Osteocyte (in vitro differentiated cells): ENCODE measurements at places on chromosomes 16 and 17. TPM values are rescaled to one million over a fixed set of nuclear protein-coding genes. Genes with fewer than 3 reads are reported as not detected.

- H3K27me3 ChIP-seq, result no peaks in the 10 kb centered on the region
- DNase-seq, result no peak
- H3K4me3 ChIP-seq, result no peak overlapping the region
- H3K4me1 ChIP-seq, result peaks cover 6% of the 10 kb centered on the region
- peaks cover 14% of the 10 kb centered on the region for H3K36me3 ChIP-seq
Observed at GRCh38 chr17:57109393-57110151, 24.5 kb downstream of the AKAP1 start.

DNA sequence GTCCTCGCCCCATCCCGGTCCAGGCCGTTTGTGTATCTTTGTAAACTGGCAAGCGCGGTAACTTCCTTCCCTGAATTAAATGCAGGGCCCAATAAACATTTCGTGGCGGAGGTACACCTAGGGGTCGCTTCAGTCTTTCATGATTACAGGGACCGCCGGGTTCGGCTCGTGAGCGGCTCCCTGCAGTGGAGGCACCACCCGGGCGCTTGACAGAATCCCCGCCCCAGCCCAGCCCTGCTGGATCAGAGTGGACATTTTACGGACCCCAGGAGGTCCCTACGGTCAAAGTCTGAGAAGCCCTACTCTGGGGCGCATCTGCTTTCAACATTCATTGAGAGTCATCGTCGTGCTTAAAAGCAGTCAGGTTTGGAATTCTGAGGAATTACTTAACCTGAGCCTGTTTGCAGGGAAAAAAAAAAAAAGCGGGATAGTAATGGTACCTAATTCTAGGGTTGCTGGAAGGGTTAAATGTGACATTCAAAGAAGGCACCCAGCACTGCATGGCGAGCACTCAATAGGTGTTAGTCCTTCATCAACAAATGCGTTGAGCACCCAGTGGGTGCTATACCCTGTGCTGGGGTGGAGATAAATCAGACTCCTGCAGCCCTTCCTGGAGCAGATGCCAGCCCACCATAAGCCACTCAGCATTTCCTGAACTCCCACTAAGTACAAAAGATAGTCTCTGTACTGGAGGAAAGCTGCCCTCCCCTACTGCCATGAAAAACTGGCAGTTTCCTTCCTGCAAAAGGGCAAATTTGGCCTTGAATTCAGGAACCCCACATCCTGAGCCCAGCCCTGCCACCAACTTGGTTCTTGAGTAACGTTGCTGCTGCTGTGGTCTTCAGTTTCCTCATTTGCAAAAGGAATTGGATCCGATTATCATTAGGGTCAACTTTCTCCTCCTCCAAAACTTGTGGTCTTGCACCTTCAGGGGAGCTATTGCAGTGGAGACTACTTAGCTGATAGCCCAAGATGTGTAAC is 658 bp upstream of the DUSP3 start:
- peak overlapping the region; percentile 47 for H3K27ac ChIP-seq
- H3K4me1 ChIP-seq, result peaks cover 17% of the 10 kb centered on the region
- H3K36me3 ChIP-seq, result no peaks in the 10 kb centered on the region
- peak overlapping the region; percentile 70 for H3K4me3 ChIP-seq
- no peak for DNase-seq

DNA sequence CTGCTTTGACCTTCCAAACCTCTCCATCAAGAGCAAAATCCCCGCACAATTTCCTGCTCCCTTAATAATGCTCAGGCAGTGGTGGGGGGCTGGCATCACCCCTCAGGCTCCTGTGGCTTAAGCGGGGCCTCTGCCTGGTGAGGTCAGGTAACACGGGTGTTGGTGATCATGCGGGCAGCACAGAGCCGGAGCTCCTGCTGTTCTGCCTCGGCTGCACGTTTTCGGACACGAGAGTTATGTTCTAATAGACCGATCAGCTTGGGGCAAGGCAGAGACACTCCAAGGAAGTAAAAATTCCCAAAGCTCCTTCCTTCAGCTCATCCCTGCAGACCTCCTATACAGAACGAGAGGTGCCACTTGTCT is 6.0 kb downstream of the NARF start:
- peaks cover 1% of the 10 kb centered on the region for H3K4me1 ChIP-seq
- H3K36me3 ChIP-seq, result peaks cover 50% of the 10 kb centered on the region
- no peak overlapping the region for H3K4me3 ChIP-seq
- DNase-seq, result no peak
- H3K27me3 ChIP-seq, result no peaks in the 10 kb centered on the region

TP53TG3F gene
- not detected in 2 replicates for total RNA-seq

GRCh38 chr17:77456951-77457548 is 316.3 kb downstream of the SEC14L1 start:
- no peak overlapping the region for H3K4me3 ChIP-seq
- H3K27ac ChIP-seq, result no peak overlapping the region
- H3K27me3 ChIP-seq, result no peaks in the 10 kb centered on the region
- DNase-seq, result no peak
- peaks cover 5% of the 10 kb centered on the region for H3K36me3 ChIP-seq

GRCh38 chr17:63295288-63295687 is 150.8 kb downstream of the CYB561 start:
- DNase-seq, result no peak
- H3K27ac ChIP-seq, result no peak overlapping the region
- H3K4me3 ChIP-seq, result no peak overlapping the region
- no peaks in the 10 kb centered on the region for H3K27me3 ChIP-seq

GRCh38 chr16:56347670-56348069 is 77.7 kb downstream of the AMFR start:
- no peak for DNase-seq
- H3K27me3 ChIP-seq, result no peaks in the 10 kb centered on the region

DNA sequence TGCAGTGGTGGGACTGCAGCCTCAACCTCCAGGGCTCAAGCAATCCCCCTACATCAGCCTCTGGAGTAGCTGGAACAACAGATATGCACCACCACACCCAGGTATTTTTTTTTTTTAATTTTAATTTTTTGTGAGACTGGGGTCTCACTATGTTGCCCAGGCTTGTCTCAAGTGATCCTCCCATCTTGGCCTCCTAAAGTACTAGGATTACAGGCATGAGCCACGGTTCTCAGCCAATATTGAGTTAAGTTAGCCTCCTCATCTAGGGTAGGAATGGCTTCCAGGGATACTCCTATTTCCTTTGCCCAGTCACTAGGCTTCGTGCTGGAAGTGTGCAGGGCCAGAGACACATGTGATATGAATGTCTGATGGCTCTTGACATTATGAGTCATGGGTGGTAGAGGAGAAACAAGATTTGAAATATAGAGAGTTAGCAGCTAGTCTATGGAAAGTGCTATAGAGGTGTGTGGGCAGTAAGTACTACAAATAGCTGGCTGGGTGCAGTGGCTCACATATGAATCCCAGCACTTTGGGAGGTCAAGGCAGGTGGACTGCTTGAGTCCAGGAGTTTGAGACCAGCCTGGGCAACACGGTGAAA is 8.0 kb upstream of the HES7 start:
- H3K4me3 ChIP-seq, result no peak overlapping the region
- no peak for DNase-seq
- H3K4me1 ChIP-seq, result peaks cover 4% of the 10 kb centered on the region
- no peaks in the 10 kb centered on the region for H3K36me3 ChIP-seq
- H3K27me3 ChIP-seq, result peaks cover 9% of the 10 kb centered on the region

- H3K36me3 ChIP-seq, result no peaks in the 10 kb centered on the region
- H3K27me3 ChIP-seq, result no peaks in the 10 kb centered on the region
- peak; percentile 54 for DNase-seq
- H3K27ac ChIP-seq, result no peak overlapping the region
- peaks cover 48% of the 10 kb centered on the region for H3K4me1 ChIP-seq
Observed at GRCh38 chr17:42285346-42286050, 2.8 kb upstream of the STAT5A start.

GLIS2 gene
- total RNA-seq, result 58.6 and 59.9 TPM in 2 replicates

- H3K36me3 ChIP-seq, result peaks cover 18% of the 10 kb centered on the region
- no peaks in the 10 kb centered on the region for H3K27me3 ChIP-seq
- H3K4me3 ChIP-seq, result peak overlapping the region; percentile 86
- no peak for DNase-seq
- peak overlapping the region; percentile 85 for H3K27ac ChIP-seq
- H3K4me1 ChIP-seq, result peaks cover 47% of the 10 kb centered on the region
Observed at GRCh38 chr16:4846503-4846900, 586 bp downstream of the GLYR1 start.

DNA sequence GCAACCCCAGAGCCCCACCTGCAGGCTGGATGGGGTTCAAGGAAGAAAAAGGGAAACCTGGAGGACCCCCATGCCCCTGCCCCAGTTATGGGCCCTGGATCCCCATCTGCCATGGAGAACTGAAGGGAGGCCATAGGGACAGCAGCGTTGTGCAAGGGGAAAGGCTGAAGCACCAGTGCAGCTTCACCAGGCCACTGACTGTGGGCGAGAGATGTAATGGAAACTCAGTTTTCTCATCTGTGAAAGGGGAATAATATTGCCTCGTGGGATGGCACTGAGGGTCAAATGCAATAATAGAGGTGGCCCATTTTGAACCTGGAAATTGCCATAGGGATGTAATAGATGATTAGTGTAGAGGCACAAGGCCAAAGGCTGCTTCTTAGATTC is 9.9 kb upstream of the TSPOAP1 start:
- peaks cover 2% of the 10 kb centered on the region for H3K36me3 ChIP-seq
- no peak overlapping the region for H3K4me3 ChIP-seq
- H3K27ac ChIP-seq, result no peak overlapping the region
- DNase-seq, result no peak

- DNase-seq, result no peak
- no peaks in the 10 kb centered on the region for H3K4me1 ChIP-seq
- no peaks in the 10 kb centered on the region for H3K27me3 ChIP-seq
- H3K27ac ChIP-seq, result no peak overlapping the region
- H3K4me3 ChIP-seq, result no peak overlapping the region
Observed at GRCh38 chr17:44353672-44354331, 8.7 kb downstream of the GRN start.

KRT31 gene
- total RNA-seq, result not detected in 2 replicates
